Left kidney (tissue), 8 donors: ENCODE measurements at places on chromosomes 11 and 22. TPM values are rescaled to one million over a fixed set of nuclear protein-coding genes. Genes with fewer than 3 reads are reported as not detected.
A peak's percentile ranks its signal among the peaks of the same experiment; 100 is the strongest.

- peak; percentile 25 for DNase-seq
These were observed 108.8 kb downstream of the GRIA4 start for GRCh38 chr11:105718641-105719040.

GRCh38 chr11:114280696-114281095 lies 15.5 kb upstream of the NNMT start:
- DNase-seq = peak; percentile 60

GRCh38 chr11:93500759-93501158 lies 42.4 kb downstream of the SMCO4 start:
- no peak for DNase-seq

The ELFN2 gene
- polyA plus RNA-seq = 1.1 TPM

The FADS2 gene
- 105 TPM for polyA plus RNA-seq

- peak; percentile 85 for DNase-seq
These were observed 929 bp upstream of the RHOG start for GRCh38 chr11:3841426-3842350.

- DNase-seq = peak; percentile 55
These were observed 1.0 kb downstream of the POU2AF3 start for GRCh38 chr11:111299101-111300026.

- DNase-seq = no peak
These were observed 1.1 kb downstream of the JHY start for GRCh38 chr11:122883646-122883979.

- DNase-seq = no peak
These were observed 563.0 kb downstream of the SOX6 start for GRCh38 chr11:15793043-15793996.

DNA sequence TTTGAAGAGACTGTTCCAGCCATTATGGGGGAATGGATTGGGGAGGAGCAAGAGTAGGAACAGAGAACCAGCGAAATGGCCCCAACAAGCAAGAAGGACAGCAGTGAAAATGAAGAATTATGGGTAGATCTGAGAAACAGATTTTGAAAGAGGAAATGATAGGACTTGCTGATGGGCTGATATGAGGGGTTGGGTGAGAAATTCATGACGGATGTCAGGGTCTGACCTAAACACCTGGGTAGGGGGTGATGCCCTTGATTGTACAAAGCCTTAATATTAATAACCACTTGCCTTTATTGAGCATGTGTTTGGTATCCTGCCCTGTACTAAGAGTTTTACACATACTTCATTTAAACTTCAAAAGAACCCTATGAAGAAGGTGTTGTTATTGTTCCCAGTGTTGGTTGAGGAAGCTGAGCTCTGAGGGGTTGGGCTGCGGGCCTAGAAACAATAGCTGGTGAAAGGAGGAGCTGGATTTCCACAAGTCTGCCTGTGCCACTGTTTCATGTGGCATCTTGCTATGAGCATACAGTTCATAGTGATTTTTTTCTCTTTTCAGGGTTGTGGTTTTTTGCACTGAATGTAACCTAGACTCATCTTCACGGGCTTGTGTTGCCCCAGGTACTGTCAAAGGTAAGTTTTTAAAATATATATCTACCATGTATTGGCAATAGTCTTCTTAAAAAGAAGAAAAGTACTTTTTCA lies 61.1 kb upstream of the TNRC6B start:
- no peak for DNase-seq
